NCI-H187 treated with DMSO at 0.1 percent for 48 hours (cell line): ENCODE measurements at places on chromosomes 13 and 19.

DNA sequence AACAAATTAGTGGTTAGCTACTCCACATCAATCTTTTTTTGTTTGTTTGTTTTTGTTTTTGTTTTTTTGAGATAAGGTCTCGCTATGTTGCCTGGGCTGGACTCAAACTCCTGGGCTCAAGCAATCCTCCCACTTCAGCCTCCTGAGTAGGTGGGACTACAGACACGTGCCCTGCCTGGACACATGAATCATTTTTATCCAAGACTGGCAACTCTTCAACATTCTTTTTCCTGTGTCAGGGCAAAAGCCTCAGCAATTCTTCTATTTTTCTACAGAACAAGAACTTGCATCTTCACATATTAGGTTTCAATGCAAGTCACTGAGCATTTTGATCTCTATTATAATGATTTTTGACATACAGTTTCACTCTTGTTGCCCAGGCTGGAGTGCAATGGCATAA, 76.8 kb upstream of the LRCH1 start:
- no peak for DNase-seq

DNA sequence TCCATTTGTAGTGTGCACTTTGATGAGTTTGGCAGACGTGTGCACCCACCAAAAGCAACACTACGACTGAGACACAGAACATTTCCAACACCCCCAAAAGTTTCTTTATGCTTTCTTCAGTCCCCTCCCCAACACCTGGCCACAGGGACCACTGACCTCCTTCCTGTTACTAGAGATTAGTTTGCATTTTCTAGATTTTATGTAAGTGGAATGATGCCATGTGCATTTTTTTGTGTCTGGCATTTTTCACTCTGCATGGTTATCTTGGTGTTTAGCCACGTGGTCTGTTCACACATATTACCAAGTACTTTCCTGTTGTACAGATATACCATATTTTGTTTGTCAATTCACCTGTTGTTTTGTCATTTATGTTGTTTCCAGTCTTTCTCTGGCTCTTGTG, 44.6 kb upstream of the URI1 start:
- DNase-seq: no peak

DNA sequence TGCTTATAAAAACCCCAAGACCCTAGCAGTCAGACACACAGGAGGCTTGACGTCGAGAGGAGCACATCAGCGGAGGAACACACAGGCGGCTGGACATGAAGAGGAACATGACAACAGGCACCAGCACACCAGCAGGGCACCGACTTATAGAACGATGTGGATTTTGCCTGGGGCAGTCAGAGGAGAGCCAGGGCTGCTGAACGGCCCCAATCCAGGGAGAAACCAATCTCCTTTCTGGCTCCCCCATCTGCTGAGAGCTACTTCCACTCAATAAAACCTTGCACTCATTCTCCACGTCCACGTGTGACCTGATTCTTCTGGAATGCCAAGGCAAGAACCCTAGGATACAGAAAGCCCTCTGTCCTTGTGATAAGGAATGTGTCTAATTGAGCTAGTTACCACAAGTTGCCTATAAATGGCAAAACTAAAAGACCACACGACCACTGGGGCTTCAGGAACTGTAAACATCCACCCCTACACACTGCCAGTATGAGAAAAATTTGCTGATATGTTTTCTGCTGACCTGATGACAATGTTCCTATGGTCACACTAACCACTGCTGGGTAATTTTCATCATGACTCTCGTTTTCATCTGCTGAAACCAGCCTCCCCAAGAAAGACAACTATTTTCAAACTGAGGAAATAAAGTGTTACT, 35.8 kb upstream of the CEACAM21 start:
- DNase-seq: no peak

- no peak for DNase-seq
These were observed 14.4 kb downstream of the EPS15L1 start for GRCh38 chr19:16457195-16457953.

GRCh38 chr19:48618278-48618915, 581 bp downstream of the RPL18 start:
- no peak for DNase-seq

DNA sequence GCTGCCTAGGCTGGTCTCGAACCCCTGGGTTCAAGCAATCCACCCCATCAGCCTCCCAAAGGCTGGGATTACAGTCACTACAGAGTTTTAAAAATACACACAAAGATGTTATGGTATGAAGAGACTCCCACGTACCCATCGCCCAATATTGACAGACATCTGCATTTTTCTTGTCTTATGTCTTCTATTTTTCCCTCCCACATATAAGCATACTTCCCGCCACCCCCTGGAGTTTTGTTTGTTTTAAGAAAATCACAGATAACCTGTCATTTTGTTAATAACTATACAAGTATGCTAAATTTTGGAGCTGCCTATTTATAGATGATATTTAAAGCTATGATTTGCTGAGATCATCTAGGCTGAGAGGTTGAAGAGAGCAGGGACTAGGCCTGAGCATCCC, 6.2 kb upstream of the SMG9 start:
- DNase-seq: no peak

DNA sequence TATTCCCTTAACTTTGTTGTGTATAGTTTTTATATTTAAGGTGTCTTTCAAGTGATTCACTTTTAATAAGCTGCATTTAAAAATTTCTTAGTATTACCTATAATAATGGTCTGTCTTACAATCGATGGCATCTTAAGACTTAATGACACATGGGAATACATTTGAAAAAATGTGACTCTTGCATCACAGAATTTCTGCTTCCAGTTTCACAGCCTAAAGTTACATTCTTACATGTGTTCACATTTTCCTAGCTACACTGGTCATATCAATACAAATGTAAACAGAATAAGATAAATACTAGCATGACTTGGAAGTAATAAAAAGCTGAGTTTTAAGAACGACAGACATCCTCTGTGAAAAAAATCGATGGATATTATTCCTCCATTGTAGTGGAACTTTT, 1597.1 kb upstream of the MIR17HG start:
- DNase-seq: no peak

GRCh38 chr19:17725422-17726078, 6.3 kb downstream of the MAP1S start:
- DNase-seq: no peak

DNA sequence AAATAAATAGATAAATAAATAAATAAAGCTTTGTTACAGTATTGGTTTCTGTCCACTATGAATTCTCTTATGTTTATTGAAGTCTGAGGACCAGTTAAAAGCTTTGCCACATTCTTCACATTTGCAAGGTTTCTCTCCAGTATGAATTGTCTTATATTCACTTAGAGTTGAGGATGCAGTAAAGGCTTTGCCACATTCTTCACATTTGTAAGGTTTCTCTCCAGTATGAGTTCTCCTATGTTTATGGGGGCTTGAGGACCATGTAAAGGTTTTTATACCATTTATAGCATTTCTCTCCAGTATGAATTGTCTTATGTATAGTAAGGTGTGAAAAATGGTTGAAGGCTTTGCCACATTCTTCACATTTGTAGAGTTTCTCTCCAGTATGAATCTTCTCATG, 168.3 kb downstream of the ZNF737 start:
- no peak for DNase-seq

- no peak for DNase-seq
These were observed 600 bp upstream of the HMGB1 start for GRCh38 chr13:30466358-30466714.

GRCh38 chr19:1290196-1290702, 4.6 kb downstream of the EFNA2 start:
- no peak for DNase-seq

DNA sequence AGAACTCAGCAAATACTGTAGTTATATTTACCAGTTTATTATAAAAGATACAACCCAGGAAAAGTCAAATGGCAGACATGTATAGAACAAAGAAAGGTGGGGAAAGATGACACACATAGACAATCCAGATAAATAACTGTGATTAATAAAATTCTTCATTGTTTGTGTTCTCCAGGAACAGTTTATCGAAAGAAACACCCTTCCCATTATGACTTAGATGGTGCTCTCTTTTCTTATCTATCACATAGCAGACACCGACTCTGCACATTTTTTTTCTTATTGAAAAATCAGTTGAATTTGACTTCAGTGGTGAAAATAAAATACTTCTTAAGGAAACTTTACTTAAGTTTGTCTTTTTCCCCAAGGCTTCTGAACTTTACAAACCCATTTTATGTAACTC, 6.2 kb downstream of the ZNF708 start:
- DNase-seq: no peak

GRCh38 chr19:4229179-4229931, at the start of gene EBI3:
Gene EBI3, plus strand, starts transcription at chr19:4229523. Its CDS starts 28 bp downstream, at chr19:4229551.
- DNase-seq: no peak

GRCh38 chr13:25768838-25769237, 283.0 kb downstream of the SHISA2 start:
- DNase-seq: no peak

DNA sequence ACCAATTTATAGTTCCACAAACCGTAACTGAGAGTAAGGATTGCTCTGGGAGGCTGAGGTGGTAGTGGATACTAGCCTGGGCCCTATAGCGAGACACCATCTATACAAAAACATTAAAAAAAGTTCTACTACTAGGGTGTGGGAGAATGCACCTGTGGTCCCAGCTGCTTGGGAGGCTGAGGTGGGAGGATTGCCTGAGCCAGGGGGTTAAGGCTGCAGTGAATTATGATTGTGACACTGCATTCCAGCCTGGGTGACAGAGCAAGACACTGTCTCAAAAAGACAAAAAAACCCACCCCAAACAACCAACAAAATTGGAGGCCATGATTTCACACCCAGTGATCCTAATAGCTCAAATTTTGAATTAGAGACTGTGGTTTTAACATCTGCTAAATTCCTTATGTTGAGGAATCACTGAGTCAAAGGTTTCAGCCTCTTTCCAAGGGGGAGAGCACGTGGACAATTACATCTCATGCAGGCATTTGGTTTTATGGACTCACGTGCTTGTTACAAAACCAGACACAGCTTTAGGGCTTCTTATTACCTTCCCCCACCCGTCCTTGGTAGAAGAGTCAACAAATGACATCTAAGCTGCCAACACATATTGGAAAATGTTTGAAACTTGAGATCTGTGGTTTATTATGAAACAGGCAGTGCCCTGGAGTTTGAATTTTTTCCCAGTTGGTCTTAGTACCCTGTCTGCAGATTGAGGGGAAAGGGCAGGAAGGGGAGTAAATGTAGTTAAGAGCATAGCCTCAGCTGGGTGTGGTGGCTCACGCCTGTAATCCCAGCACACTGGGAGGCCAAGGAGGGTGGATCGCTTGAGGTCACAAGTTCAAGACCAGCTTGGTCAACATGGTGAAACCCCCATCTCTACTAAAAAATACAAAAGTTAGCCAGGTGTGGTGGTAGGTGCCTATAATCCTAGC, 18.5 kb downstream of the CYP2A6 start:
- DNase-seq: no peak

- DNase-seq: no peak
These were observed 57.8 kb downstream of the WTIP start for GRCh38 chr19:34539396-34539795.

DNA sequence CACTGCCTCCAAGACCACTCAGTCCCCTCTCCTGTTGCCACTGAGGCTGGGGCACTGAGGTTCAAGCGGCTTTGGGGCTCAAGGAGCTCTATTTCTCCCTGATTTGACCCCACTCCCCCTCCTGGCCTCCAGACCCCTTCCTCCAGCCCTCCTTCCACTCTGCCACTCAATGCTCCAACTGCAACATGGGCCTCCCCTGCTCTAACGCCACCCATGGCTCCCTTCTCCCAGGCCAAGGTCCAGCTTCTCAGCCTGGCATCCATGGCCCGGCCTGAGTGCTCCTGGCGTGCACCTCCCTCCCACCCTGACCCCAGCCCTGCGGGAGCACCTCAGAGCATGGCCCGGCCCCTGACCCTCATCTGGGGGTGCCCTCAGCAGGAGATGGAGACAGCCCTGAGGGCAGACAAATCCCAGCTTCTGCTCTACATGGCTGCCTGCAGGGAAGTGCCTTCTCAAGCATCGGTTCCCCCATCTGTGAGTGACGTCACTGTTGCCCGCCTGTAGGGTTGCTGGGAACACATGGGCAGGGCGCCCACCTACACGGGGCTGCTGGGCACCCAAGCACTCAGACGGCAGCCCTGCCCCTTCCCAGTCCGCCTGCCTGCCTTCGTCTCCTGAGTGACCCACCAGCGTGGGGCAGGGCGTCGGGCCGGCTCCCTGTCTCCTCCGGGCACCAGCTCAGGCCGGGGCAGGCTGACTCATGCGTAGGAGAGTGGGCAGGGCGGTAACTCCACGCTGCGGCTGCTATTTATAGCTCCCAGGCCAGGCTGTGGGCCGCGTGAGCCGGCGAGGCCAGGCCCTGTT, 1.6 kb upstream of the DIRAS1 start:
- DNase-seq: no peak

- DNase-seq: no peak
These were observed 43.1 kb downstream of the ZMYM2 start for GRCh38 chr13:20001366-20002190.

DNA sequence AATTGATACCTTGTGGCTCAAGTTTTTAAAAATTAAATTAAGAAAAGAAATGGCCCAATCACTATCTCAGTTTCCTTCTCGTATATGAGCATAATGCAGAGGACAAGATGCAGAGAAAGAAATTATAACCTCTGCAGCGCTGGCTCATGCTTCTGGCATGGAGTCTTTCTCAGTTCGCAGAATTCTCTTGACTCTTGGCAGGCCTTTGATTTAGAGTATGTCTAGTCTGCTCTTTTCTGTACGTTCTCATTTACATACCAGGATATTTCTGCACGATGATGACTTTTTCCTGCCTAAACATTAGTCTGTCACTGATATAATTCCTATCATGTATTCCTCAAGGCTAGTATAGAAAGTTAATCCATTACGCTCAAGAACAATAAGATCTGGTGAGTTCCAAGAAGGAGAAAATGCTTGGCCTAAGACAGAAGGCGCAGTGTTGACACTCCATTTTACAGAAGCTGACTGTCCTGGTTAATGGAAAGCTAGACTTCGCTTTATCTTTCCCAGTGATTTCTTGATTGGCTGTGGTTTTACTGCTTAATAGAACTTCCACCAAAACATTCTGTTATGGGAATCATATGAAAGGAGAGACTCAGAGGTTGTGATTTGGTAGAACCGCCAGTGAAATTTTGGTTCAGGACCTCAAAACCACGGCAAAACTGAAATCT, 1.7 kb upstream of the SMAD9 start:
- no peak for DNase-seq

GRCh38 chr19:46408664-46409039, 4.7 kb downstream of the CCDC8 start:
- no peak for DNase-seq

GRCh38 chr13:71876648-71877255, 9.7 kb upstream of the DACH1 start:
- DNase-seq: no peak
